ENCODE measurements at places on chromosomes 2 and 18. TPM values are rescaled to one million over a fixed set of nuclear protein-coding genes. Genes with fewer than 3 reads are reported as not detected.

The MAB21L4 gene
- 0.22 TPM for total RNA-seq

The SIX3 gene
- 2.9 TPM for total RNA-seq

The PFN4 gene
- total RNA-seq = 2.0 TPM

The SLC4A5 gene
- 0.47 TPM for total RNA-seq

The SERPINB7 gene
- total RNA-seq = 2.8 TPM

The DPYSL5 gene
- total RNA-seq = 5.2 TPM

The PIEZO2 gene
- total RNA-seq = 0.70 TPM

The ALK gene
- total RNA-seq = not detected

The ALPI gene
- total RNA-seq = not detected

The SFTPB gene
- total RNA-seq = 0.06 TPM

The AQP4 gene
- not detected for total RNA-seq

The KCNG2 gene
- total RNA-seq = 0.07 TPM

The PLCL1 gene
- not detected for total RNA-seq

The CFAP210 gene
- total RNA-seq = 0.30 TPM

The MYO5B gene
- 9.2 TPM for total RNA-seq

The GREB1L gene
- 3.8 TPM for total RNA-seq

The RNU2-63P gene
- not detected for total RNA-seq

The IMP4 gene
- total RNA-seq = 160 TPM

The AKAIN1 gene
- total RNA-seq = not detected

The SCN2A gene
- 0.02 TPM for total RNA-seq

The FSIP2 gene
- total RNA-seq = not detected

The SLC14A1 gene
- total RNA-seq = not detected

The ADRA2B gene
- total RNA-seq = 0.06 TPM

The PROC gene
- 4.6 TPM for total RNA-seq

The SIX2 gene
- 2.0 TPM for total RNA-seq

The ACAA2 gene
- total RNA-seq = 49.3 TPM

The ALLC gene
- total RNA-seq = not detected

The AQP12B gene
- total RNA-seq = not detected

The CCDC74A gene
- total RNA-seq = 15.0 TPM

The FN1 gene
- 307 TPM for total RNA-seq

The UGT1A6 gene
- 1.1 TPM for total RNA-seq

The VSNL1 gene
- not detected for total RNA-seq

The LAPTM4A gene
- total RNA-seq = 277 TPM

The GKN1 gene
- total RNA-seq = 0.94 TPM

The SLC4A3 gene
- 3.2 TPM for total RNA-seq

The HNMT gene
- 1.3 TPM for total RNA-seq
